Pancreas (tissue), 10 donors: ENCODE measurements at places on chromosomes 3 and 15. TPM values are rescaled to one million over a fixed set of nuclear protein-coding genes. Genes with fewer than 3 reads are reported as not detected.

The ZWILCH gene
- 1.8 TPM for total RNA-seq

GRCh38 chr3:87298111-87298718 lies 21.8 kb upstream of the POU1F1 start:
- H3K4me1 ChIP-seq: peaks cover 3% of the 10 kb centered on the region
- no peak for DNase-seq
- no peaks in the 10 kb centered on the region for H3K36me3 ChIP-seq
- H3K27ac ChIP-seq: no peak overlapping the region
- H3K27me3 ChIP-seq: no peaks in the 10 kb centered on the region
- H3K4me3 ChIP-seq: no peak overlapping the region

The CASR gene
- 11.4 TPM for total RNA-seq

The IL17RE gene
- total RNA-seq: 6.4 TPM

GRCh38 chr3:56251343-56251945 lies 216.8 kb downstream of the ERC2 start:
- no peak overlapping the region for H3K27ac ChIP-seq
- no peaks in the 10 kb centered on the region for H3K27me3 ChIP-seq
- H3K36me3 ChIP-seq: no peaks in the 10 kb centered on the region
- H3K4me1 ChIP-seq: no peaks in the 10 kb centered on the region
- DNase-seq: peak; percentile 51

DNA sequence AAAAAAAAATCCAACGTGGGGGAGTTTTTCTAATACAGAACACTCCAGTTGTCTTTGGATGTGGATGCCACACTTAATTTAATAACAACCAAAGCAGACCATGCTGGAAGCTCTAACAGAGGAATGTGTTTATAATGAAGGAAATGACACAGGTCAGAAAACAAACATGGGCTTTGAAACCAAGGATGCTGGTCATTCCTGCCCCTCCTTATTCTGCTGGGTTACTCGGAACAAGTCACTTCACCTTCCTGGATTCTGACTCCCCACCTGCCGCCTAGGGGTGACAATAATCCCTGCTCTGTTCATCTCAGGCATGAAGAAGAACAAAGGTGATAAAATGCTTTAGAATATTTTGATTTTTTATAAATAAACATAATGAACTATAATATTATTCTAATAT lies 240.9 kb upstream of the ADAMTS9 start:
- no peaks in the 10 kb centered on the region for H3K4me1 ChIP-seq
- H3K27me3 ChIP-seq: no peaks in the 10 kb centered on the region
- no peak overlapping the region for H3K27ac ChIP-seq
- H3K36me3 ChIP-seq: no peaks in the 10 kb centered on the region
- no peak for DNase-seq
- no peak overlapping the region for H3K4me3 ChIP-seq

The ALDH1A3 gene
- total RNA-seq: 8.8 TPM

The DUOX2 gene
- 32.2 TPM for total RNA-seq

DNA sequence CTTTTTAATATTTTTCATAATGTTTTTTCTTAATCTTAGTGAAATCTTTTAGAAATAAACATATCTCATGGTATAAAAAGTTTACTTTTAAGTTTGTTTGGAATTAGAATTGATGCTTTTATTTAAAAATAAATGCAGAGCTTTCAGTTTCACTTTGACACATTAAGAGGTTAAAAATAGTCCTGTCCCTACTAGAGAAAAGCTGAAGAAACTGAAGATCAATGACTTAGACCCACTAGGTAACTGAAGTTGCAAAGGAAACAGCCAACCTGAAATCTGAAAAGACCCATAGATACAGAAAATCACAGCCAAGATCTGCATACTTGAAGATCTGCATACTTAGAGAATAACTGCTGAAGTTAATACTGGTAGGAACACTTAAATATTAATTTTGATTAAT lies 237.6 kb downstream of the RAP2B start:
- H3K27me3 ChIP-seq: no peaks in the 10 kb centered on the region
- no peaks in the 10 kb centered on the region for H3K4me1 ChIP-seq
- H3K36me3 ChIP-seq: no peaks in the 10 kb centered on the region

The GOLGA8O gene
- total RNA-seq: 0.12 TPM

The INKA1 gene
- 0.60 TPM for total RNA-seq

DNA sequence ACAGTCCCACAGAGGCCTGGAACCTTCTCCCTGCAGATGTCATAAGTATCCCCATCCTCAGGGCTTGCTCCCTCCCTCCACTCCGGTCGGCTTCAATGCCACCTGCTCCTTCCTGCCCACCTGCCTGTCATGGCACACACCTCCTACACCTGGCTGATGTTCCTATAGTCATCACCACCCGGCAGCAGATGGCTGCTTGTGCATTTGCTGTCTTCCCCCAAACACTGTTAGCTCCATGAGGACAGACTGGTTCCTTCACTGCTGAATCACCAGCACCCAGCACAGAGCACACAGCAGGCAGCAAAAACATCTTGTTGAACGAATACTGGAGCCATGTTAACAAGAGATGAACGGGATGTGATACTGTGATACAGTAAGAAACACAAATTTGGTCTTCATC lies 14.8 kb downstream of the TARS3 start:
- H3K4me3 ChIP-seq: no peak overlapping the region
- no peak for DNase-seq
- no peaks in the 10 kb centered on the region for H3K4me1 ChIP-seq
- H3K27me3 ChIP-seq: no peaks in the 10 kb centered on the region
- no peak overlapping the region for H3K27ac ChIP-seq

The NPHP3 gene
- 12.5 TPM for total RNA-seq

The KBTBD13 gene
- total RNA-seq: not detected

- H3K4me1 ChIP-seq: no peaks in the 10 kb centered on the region
- no peak overlapping the region for H3K4me3 ChIP-seq
- no peak overlapping the region for H3K27ac ChIP-seq
- no peaks in the 10 kb centered on the region for H3K27me3 ChIP-seq
- H3K36me3 ChIP-seq: no peaks in the 10 kb centered on the region
These were observed 167.6 kb downstream of the RAB11A start for GRCh38 chr15:66036859-66037258.

The PEAK1 gene
- 15.7 TPM for total RNA-seq

DNA sequence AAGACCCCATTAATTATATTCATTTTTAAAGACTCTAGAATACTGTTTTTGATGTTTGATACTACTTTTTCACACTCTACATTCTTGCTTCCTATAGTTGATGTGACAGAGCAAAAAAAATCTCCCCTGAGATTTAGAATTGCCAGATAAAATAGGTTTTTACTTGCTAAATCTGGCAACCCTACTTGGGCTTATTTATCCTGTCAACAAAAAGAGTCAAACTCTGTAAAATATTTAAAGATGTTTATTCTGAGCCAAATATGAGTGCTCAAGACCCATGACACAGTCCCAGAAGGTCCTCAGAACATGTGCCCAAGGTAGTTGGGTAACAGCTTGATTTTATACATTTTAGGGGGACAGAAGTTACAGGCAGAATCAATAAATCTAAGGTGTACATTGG lies 72.3 kb downstream of the DAPK2 start:
- DNase-seq: no peak
- no peak overlapping the region for H3K27ac ChIP-seq
- H3K27me3 ChIP-seq: no peaks in the 10 kb centered on the region
- H3K4me1 ChIP-seq: peaks cover 40% of the 10 kb centered on the region
- H3K36me3 ChIP-seq: no peaks in the 10 kb centered on the region

The GREM1 gene
- 2.3 TPM for total RNA-seq

GRCh38 chr15:63420333-63420747 lies 38.7 kb upstream of the CA12 start:
- H3K27me3 ChIP-seq: no peaks in the 10 kb centered on the region
- H3K4me3 ChIP-seq: no peak overlapping the region
- H3K4me1 ChIP-seq: no peaks in the 10 kb centered on the region
- no peaks in the 10 kb centered on the region for H3K36me3 ChIP-seq
- no peak for DNase-seq

DNA sequence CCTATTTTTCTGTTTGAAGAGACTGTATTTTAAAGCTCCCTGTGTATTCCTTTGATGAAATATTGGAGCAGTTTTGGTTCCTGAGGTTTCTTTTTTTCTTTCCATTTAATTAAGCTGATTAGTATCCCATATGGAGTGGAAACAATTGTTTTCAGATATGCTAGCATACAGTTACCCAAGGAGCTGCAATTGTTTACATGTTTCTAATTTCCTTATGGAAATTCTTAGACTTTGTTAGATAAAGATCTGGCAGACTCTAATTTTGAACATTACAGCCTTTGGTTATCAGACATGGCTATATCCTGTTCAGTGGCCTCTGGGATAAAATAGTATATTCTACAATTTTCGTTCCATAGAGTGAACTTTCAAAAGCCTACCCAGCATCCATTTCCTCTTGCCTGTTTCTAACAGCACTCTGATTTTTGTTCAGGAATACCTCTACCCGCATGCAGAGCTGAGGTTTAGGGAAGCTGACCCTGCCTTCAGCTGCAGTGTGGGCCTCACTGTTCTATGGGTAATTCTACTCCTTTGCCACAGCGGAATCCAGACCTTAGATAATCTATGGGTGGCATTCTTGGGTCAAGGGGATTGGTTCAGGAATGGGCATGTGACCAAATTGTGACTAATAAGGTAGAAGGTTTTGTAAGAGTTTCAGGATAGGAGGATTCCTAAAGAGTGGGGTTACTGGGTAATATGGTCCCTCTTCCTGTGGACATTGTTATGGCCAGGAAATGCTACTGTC lies 161.1 kb upstream of the ANKRD28 start:
- H3K4me3 ChIP-seq: no peak overlapping the region
- H3K4me1 ChIP-seq: no peaks in the 10 kb centered on the region
- H3K27ac ChIP-seq: no peak overlapping the region
- no peak for DNase-seq
- no peaks in the 10 kb centered on the region for H3K36me3 ChIP-seq
- H3K27me3 ChIP-seq: no peaks in the 10 kb centered on the region

DNA sequence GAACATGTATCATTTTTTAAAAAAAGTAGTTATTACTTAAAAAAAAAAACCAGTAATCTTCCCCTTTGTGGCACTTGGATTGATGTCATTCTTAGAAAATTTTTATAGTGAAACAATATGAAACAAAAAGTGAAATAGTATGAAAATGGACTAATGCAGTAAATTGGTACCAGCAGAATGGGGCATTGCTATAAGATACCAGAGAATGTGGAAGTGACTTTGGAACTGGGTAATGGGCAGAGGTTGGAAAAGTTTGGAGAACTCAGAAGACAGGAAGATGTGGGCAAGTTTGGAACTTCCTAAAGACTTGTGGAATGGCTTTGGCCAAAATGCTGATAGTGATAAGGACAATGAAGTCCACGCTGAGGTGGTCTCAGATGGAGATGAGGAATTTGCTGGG lies 66.6 kb downstream of the TTC23 start:
- H3K4me1 ChIP-seq: no peaks in the 10 kb centered on the region
- no peak for DNase-seq
- no peak overlapping the region for H3K27ac ChIP-seq

DNA sequence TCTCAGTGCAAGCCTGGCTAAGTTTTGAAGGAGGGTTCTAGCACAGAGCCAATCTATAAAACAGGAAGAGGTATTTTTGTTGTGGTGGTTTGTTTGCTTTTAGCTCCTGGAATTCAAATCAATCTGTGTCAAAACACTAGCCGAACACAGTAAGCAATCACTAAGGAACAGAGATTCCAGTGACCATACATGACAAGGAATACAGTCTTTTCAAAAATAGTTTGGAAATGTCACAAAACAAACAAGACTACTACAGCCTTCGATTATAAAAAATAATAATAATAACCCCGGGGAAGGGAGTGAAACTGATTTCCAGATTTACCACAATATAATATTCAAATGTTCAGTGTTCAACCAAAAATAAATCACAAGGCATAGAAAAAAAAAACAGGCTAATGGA lies 166.5 kb downstream of the OCA2 start:
- no peak overlapping the region for H3K27ac ChIP-seq
- no peak for DNase-seq
- H3K36me3 ChIP-seq: no peaks in the 10 kb centered on the region
- no peaks in the 10 kb centered on the region for H3K27me3 ChIP-seq
- H3K4me3 ChIP-seq: no peak overlapping the region
- no peaks in the 10 kb centered on the region for H3K4me1 ChIP-seq

The CLDN16 gene
- 0.25 TPM for total RNA-seq

DNA sequence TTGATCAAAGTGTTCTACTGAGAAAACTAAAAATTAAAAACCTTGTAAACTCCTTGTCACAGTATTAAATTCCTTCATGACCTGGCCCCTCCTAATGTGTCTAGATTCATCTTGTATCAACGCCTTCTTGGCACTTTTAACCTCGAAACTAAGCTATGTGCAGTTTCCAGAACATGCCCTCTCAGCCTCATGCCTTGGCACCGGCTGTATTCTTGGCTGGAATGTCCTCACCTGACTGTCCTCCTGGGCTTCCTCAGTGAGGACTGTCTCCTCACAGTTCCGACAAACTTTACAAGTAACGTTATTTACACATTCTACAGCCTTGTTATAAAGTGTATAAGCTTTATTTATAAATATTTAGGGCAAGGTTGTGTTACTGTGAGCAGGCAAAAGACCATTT lies 196.5 kb upstream of the SLC2A2 start:
- no peaks in the 10 kb centered on the region for H3K36me3 ChIP-seq
- H3K4me3 ChIP-seq: no peak overlapping the region
- no peaks in the 10 kb centered on the region for H3K27me3 ChIP-seq
- H3K4me1 ChIP-seq: no peaks in the 10 kb centered on the region

- no peaks in the 10 kb centered on the region for H3K27me3 ChIP-seq
- no peaks in the 10 kb centered on the region for H3K36me3 ChIP-seq
- H3K27ac ChIP-seq: no peak overlapping the region
- H3K4me1 ChIP-seq: no peaks in the 10 kb centered on the region
- DNase-seq: no peak
These were observed 68.0 kb upstream of the TAMM41 start for GRCh38 chr3:11914651-11915050.

DNA sequence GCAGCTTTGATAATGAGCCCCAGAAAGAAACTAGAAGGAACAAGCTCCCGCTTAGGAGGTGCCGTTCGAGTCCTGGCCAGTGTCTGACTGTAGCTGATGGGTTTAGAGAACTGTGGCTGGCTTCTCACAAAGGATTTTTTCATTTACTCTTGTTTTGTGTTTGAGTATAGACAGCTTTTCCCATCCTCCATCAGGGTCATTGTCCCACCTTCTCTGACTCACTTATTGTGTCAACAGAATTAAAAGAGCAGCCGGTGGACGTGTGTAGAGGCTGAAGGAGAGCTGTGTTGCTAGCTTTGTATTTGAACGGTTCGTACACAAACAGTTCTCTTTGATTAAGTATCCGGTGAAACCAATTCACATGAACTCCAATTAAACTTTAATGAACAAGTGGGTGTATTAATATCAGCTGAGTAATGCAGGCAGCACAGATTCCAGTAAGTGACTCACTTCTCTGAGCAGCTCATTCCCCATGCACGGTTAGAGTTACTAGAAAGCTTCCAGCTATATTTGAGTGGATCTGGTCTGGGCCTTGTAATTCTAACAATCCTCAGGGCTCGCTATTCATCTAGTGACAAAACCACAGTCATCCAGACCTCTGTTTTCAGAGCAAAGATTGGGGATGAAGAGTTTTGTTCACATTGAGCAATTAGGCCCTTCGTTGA lies 141.0 kb downstream of the LPP start:
- peak overlapping the region; percentile 30 for H3K27ac ChIP-seq
- DNase-seq: no peak
- no peaks in the 10 kb centered on the region for H3K27me3 ChIP-seq
- H3K36me3 ChIP-seq: no peaks in the 10 kb centered on the region

The CX3CR1 gene
- 2.7 TPM for total RNA-seq

- no peaks in the 10 kb centered on the region for H3K36me3 ChIP-seq
- H3K27me3 ChIP-seq: no peaks in the 10 kb centered on the region
- no peaks in the 10 kb centered on the region for H3K4me1 ChIP-seq
- DNase-seq: no peak
These were observed 705.8 kb downstream of the NR2F2 start for GRCh38 chr15:97036301-97036700.

GRCh38 chr15:94029495-94029894 lies 201.9 kb upstream of the MCTP2 start:
- no peaks in the 10 kb centered on the region for H3K4me1 ChIP-seq
- H3K4me3 ChIP-seq: no peak overlapping the region
- peaks cover 3% of the 10 kb centered on the region for H3K27me3 ChIP-seq
- no peak overlapping the region for H3K27ac ChIP-seq
